ENCODE measurements at places on chromosomes 2 and 18.

- no peak for DNase-seq
Observed at GRCh38 chr2:153106802-153107477, 371.6 kb downstream of the RPRM start.

DNA sequence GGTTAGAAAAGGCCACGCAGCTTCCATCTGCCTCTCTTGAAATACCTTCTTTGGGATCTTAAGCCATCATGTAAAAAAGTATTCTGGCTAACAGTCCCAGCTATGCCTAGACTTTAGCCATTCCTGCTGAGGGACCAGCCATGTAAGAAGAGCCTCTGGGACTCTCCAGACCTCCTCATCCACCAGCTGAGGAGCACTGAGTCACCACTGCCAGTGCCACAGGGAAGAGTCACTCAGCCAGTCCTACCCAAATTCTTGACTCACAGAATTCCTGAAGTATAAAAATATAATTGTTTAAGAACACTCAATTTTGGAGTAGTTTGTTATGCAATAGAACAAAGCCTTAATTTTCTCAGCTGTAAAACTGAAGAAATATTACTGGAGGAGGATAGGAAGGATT lies 436.7 kb downstream of the ZEB2 start:
- DNase-seq: no peak

- no peak for DNase-seq
Observed at GRCh38 chr2:160510617-160511016, 17.0 kb upstream of the RBMS1 start.

DNA sequence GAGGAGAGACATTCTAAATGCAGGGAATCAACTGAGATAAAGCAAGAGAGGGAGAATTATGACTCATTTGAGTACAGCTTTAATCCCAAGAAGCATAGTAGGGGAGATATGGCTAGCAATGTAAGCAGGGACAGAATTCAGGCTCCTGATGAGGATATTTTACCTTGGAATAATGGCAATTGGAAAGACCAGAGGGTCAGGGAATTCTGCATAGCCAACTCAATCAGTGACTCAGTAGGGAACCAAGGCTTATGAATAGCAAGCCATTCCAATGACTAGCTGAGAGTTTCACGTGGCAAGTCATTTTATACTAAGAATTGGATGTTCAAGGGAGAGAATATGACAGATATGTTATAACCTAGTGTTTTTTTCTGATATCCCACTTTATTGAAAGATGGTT lies 563.8 kb upstream of the NETO1 start:
- DNase-seq: no peak

- DNase-seq: no peak
Observed at GRCh38 chr2:239232195-239232578, 168.6 kb downstream of the HDAC4 start.

- no peak for DNase-seq
Observed at GRCh38 chr2:159251296-159252173, 35.0 kb downstream of the WDSUB1 start.

GRCh38 chr2:235639428-235639773 lies 145.6 kb downstream of the AGAP1 start:
- no peak for DNase-seq

DNA sequence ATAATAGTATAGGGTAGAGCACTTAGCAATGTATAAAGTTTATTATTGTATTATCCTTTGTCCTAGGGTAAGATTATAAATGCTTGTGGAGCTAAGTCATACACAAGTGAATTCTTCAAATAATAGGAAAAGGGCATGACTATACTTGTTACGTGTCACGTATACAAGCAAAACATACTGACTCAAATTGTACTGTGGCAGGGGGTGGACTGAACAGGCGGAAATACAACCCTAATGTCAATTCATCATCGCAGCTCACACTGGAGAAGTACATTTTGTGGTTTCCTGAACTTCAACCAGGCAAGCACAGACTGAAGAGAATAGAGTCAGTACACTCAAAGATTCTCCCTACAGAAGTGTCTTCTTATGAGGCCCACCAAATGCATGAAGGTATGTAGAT lies 201.0 kb downstream of the MBD2 start:
- DNase-seq: no peak
